ENCODE measurements at places on chromosomes 2 and 18. TPM values are rescaled to one million over a fixed set of nuclear protein-coding genes. Genes with fewer than 3 reads are reported as not detected.

Gene DNAJC5G
- 2.0 TPM for total RNA-seq

Gene L3MBTL4
- 12.4 TPM for total RNA-seq

Gene SCTR
- total RNA-seq: not detected

Gene NTSR2
- 1.1 TPM for total RNA-seq

Gene NAT8
- total RNA-seq: not detected

Gene SCYGR7
- not detected for total RNA-seq

Gene CYP26B1
- total RNA-seq: 16.3 TPM

Gene APLF
- total RNA-seq: 3.3 TPM

DNA sequence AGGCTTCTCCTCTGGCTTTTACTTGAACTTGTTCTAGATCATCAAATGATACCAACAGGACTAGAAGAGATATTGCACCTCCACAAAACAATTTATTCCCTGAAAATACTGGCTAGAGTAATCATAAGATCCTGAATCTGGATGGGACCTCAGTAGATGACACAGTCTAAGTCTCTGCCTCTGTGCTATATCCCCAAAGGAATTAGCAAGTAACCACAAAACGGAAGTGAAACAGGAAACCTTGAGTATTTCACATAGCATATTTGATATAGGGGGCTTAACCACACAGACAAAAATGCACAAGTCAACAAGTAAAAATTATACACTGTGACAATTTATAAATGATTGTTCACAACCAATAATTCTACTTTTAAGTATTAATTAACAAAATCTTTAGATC lies 456.9 kb upstream of the TNP1 start:
- no peak overlapping the region for H3K4me3 ChIP-seq
- H3K36me3 ChIP-seq: no peaks in the 10 kb centered on the region
- no peaks in the 10 kb centered on the region for H3K4me1 ChIP-seq

DNA sequence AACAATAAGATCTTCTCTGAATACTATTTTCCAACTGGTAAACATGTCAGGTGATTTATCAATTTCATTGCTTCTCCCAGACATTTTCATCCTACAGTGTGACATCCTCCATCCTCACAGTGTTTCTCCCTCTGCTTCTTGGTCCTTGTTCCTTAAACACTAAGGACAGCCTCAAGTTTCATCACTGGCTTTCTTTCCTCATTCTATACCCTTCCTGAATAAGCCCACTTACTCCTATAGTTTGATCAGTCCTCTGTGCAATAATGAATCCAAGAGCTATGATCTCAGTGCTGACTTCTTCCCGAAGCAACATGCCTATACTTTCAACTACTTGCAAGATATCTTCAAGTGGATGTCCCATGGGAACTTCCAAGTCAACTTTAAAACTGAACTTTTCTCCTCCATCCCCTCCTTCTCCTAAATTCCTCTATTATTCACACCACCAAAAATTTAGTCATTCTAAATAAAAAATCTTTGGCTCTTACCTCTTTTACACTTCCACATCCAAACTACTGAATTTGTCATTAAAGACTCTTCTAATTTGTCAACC lies 87.6 kb downstream of the FAM228A start:
- H3K4me3 ChIP-seq: no peak overlapping the region
- no peak overlapping the region for H3K27ac ChIP-seq
- H3K36me3 ChIP-seq: no peaks in the 10 kb centered on the region
- H3K4me1 ChIP-seq: no peaks in the 10 kb centered on the region
- DNase-seq: no peak
- H3K27me3 ChIP-seq: no peaks in the 10 kb centered on the region

- peaks cover 9% of the 10 kb centered on the region for H3K4me1 ChIP-seq
- H3K36me3 ChIP-seq: no peaks in the 10 kb centered on the region
- no peak overlapping the region for H3K27ac ChIP-seq
Observed at GRCh38 chr18:57429167-57430078, 5.8 kb upstream of the ONECUT2 start.

- peak; percentile 22 for DNase-seq
- H3K27ac ChIP-seq: no peak overlapping the region
- no peaks in the 10 kb centered on the region for H3K4me1 ChIP-seq
- H3K27me3 ChIP-seq: no peaks in the 10 kb centered on the region
- H3K4me3 ChIP-seq: no peak overlapping the region
Observed at GRCh38 chr2:11930211-11930761, 183.9 kb downstream of the LPIN1 start.

DNA sequence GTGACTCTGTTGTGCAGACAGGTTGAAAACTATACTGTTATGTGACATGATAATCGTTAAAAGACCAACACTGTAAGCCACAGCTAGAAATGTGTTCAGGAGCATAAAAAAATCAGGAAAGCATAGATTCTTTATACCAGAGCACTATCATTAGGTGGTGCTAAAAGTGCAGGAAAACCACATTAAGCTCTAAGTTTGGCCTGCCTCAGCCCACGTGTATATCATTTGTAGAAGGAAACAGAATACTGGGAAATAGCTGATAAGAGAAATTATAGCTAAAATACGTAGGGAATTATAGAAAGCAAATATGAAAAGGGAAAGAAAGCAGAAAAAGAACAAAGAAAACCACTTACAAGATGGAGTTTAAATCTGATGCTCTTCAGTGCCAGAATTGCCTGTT lies 26.5 kb upstream of the C2orf74 start:
- no peak overlapping the region for H3K4me3 ChIP-seq
- no peaks in the 10 kb centered on the region for H3K4me1 ChIP-seq
- H3K27ac ChIP-seq: no peak overlapping the region
- H3K27me3 ChIP-seq: no peaks in the 10 kb centered on the region
- H3K36me3 ChIP-seq: no peaks in the 10 kb centered on the region

GRCh38 chr2:68931149-68931711 lies 21.5 kb downstream of the GKN2 start:
- H3K27me3 ChIP-seq: no peaks in the 10 kb centered on the region
- no peak overlapping the region for H3K4me3 ChIP-seq
- H3K27ac ChIP-seq: no peak overlapping the region
- H3K4me1 ChIP-seq: no peaks in the 10 kb centered on the region

- H3K4me3 ChIP-seq: no peak overlapping the region
- H3K4me1 ChIP-seq: peaks cover 12% of the 10 kb centered on the region
- peak; percentile 53 for DNase-seq
- no peaks in the 10 kb centered on the region for H3K27me3 ChIP-seq
- H3K27ac ChIP-seq: peak overlapping the region; percentile 83
Observed at GRCh38 chr2:46097714-46098480, 199.3 kb upstream of the EPAS1 start.

GRCh38 chr2:11097854-11098387 lies 57.3 kb upstream of the SLC66A3 start:
- H3K27ac ChIP-seq: no peak overlapping the region
- no peaks in the 10 kb centered on the region for H3K27me3 ChIP-seq
- H3K36me3 ChIP-seq: no peaks in the 10 kb centered on the region
- no peaks in the 10 kb centered on the region for H3K4me1 ChIP-seq

DNA sequence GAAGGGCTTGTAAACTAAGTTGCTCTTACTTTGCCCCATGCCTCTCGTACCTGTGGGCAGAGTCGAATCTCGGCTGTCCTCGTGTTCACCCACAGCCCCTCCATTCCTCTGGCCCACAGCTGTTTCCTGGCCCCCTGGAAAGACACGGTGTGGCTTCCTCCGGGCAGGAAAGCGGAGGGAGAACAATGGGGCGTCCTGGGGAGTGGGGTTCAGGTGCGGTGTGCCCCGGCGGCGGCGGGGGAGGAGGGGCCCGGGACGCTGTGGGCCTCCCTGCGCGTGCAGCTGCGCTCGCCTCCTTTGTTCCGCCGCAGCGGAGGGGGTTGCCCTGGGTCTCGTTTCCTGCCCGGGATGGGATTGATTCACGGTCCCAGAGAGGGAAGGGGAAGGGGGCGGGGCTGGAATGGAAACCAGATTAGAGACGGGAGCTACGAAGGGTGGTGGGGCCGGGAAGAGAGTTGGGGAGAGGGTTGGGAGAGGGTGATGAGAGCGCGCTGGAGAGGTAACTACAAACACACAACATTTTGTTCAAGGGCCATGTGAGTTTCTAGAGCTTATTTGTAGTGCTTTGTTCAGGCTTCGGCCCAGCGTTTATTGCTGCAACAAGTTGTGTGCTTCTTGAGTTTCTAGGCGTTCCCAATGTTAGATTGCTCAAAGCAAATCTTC lies 796 bp downstream of the MYO1B start:
- peaks cover 11% of the 10 kb centered on the region for H3K4me1 ChIP-seq
- H3K27ac ChIP-seq: no peak overlapping the region
- no peaks in the 10 kb centered on the region for H3K36me3 ChIP-seq
- no peaks in the 10 kb centered on the region for H3K27me3 ChIP-seq
- H3K4me3 ChIP-seq: peak overlapping the region; percentile 71

- H3K4me3 ChIP-seq: no peak overlapping the region
- H3K4me1 ChIP-seq: no peaks in the 10 kb centered on the region
- peak; percentile 62 for DNase-seq
- H3K36me3 ChIP-seq: no peaks in the 10 kb centered on the region
- no peaks in the 10 kb centered on the region for H3K27me3 ChIP-seq
Observed at GRCh38 chr18:31101183-31102024, 817 bp downstream of the DSC2 start.

GRCh38 chr2:114729026-114729425 lies 286.6 kb downstream of the DPP10 start:
- DNase-seq: no peak
- H3K27ac ChIP-seq: no peak overlapping the region
- no peaks in the 10 kb centered on the region for H3K27me3 ChIP-seq
- H3K4me3 ChIP-seq: no peak overlapping the region
- H3K4me1 ChIP-seq: no peaks in the 10 kb centered on the region

- no peaks in the 10 kb centered on the region for H3K36me3 ChIP-seq
- peaks cover 15% of the 10 kb centered on the region for H3K4me1 ChIP-seq
- no peak overlapping the region for H3K27ac ChIP-seq
- H3K27me3 ChIP-seq: no peaks in the 10 kb centered on the region
Observed at GRCh38 chr2:72883356-72883962, 3.7 kb upstream of the SPR start.

DNA sequence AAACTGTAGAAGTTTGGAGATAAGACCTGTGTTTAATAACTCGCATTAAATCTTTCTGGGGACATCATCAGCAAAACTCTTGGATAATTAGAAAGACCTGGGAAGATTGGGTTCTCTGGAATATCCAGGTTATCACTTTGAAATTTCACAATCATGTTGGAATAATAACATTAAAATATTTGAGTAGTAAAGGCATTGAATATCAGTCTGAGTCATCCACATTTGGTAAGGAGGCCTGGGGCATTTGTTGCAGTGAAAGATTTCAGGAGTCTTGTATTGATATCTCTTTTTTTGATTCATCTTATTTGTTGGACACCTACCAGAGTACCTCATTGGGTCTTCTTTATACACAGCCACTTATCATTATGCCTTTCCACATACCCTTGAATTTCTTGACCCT lies 95.9 kb downstream of the EPB41L5 start:
- H3K27me3 ChIP-seq: no peaks in the 10 kb centered on the region
- peaks cover 22% of the 10 kb centered on the region for H3K4me1 ChIP-seq
- no peaks in the 10 kb centered on the region for H3K36me3 ChIP-seq
- no peak overlapping the region for H3K4me3 ChIP-seq

DNA sequence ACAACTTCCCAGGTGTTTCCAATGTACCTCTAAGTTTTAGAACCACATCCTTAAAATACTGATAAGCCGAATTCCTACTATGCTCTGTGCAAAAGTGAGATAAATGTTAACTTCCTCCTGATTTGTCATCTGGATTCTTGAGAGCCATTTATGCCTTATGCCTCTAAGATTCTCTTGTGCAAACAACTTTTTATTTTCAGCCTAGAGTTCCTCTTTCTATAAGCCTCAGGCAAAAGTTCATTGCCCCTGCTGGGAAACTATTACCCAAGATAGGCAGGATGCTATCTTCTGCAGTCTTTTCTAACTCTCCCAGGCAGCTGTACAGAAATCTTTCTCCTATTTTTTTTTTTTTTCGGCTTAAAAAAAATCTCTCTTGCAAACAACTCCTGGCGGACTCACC lies 216.1 kb downstream of the KCNJ3 start:
- no peak overlapping the region for H3K4me3 ChIP-seq
- H3K27me3 ChIP-seq: no peaks in the 10 kb centered on the region
- no peak overlapping the region for H3K27ac ChIP-seq

GRCh38 chr2:231110551-231110950 lies 14.3 kb downstream of the HTR2B start:
- no peaks in the 10 kb centered on the region for H3K36me3 ChIP-seq
- no peak for DNase-seq
- H3K27me3 ChIP-seq: no peaks in the 10 kb centered on the region
- H3K4me3 ChIP-seq: no peak overlapping the region

GRCh38 chr2:26848336-26849055 lies 564 bp downstream of the DPYSL5 start:
- H3K36me3 ChIP-seq: no peaks in the 10 kb centered on the region
- H3K27me3 ChIP-seq: peaks cover 68% of the 10 kb centered on the region
- peak overlapping the region; percentile 22 for H3K27ac ChIP-seq
- no peak for DNase-seq

DNA sequence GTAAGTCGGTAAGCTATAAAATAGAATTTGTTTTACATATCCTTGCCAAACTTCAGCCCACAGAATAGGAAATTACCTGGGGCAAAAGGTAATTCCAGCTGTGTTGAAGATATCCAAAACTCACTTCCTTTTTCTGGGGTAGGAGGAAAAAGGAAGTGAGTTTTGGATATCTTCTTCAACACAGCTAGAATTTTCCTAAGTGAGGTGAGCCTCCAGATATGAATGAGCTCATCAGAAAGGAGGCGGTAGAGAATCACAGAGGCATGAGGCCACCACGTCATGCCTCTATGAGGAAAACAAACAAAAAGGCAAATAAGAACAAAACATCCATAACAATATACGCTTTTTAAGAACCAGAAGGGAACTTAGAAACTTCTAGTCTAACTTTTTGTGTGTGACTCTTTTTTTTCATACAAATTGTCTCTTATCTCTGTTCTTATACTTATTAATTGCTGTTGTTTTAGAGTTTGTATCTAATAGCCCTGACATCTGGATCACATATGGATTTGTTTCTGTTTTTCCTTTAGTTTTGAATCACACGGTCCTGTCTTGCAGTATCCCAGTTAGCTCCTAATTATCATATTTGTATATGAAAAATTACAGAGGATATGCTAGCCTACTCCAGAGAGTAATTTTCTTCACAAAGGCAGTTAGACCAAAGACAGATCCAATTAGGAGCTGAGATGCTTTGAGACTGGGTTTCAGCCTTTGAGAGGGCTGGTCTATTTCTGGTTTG lies 104.5 kb downstream of the RBM43 start:
- no peaks in the 10 kb centered on the region for H3K4me1 ChIP-seq
- no peak overlapping the region for H3K4me3 ChIP-seq
- DNase-seq: no peak
- no peak overlapping the region for H3K27ac ChIP-seq
- no peaks in the 10 kb centered on the region for H3K36me3 ChIP-seq

GRCh38 chr2:39135690-39136259 lies 14.9 kb upstream of the SOS1 start:
- no peaks in the 10 kb centered on the region for H3K36me3 ChIP-seq
- H3K27me3 ChIP-seq: no peaks in the 10 kb centered on the region
- DNase-seq: no peak
- no peak overlapping the region for H3K4me3 ChIP-seq
- H3K27ac ChIP-seq: no peak overlapping the region
- H3K4me1 ChIP-seq: peaks cover 12% of the 10 kb centered on the region
